ENCODE measurements at places on chromosomes 12 and 14.

- no peak for DNase-seq
These were observed 389.4 kb downstream of the ZFP36L1 start for GRCh38 chr14:68403191-68404145.

- no peak for DNase-seq
These were observed 343.5 kb downstream of the PCNX1 start for GRCh38 chr14:71250791-71251190.

DNA sequence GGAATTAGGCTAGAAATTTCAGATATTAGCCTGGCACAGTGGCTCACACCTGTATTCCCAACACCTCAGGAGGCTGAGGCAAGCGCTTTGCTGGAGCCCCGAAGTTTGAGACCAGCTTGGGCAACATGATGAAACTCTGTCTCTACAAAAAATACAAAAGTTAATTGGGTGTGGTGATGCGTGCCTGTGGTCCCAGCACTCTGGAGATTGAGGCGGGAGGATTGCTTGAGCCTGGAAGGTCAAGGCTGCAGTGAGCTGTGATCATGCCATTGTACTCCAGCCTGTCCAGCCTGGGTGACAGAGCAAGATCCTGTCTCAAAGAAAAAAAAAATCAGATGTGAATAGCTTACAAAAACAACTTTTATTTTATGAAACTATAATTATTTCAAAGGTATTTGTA, 15.1 kb downstream of the FRMD6 start:
- DNase-seq, result no peak

DNA sequence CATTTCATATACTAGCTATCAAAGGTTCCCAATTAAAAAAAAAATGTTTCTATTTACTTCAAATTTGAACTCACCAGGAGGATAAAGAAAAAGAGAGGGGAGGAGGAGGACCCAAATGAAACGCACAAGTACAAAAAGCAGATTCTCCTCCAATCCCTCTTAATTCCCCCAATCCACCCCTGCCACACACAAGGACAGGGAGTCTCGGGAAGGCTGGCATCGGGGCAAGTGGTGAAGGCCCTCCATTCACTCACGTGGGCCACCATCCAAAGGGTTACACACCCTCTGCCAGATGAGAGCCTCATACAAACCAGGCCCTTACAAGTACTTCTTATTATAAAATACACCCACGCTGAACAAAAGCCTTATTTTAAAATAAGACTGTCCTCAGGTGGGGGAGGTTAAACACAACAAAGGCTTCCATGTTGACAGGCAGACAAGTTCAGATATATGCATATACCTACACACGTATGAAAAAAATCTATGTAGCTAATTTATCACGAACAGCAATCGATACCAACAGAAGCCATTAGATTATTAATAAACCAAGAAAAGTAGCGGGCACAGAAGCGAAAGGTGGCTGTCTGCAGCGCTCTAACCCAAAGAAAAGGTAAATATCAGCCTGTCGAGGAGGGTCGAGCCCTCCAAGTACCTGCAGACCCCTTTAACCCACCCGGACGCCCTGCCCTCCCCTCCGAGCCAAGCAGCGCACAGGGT, 1.5 kb downstream of the ATP2B1 start:
- DNase-seq, result no peak

GRCh38 chr12:53045696-53046045, 4.2 kb upstream of the TNS2 start:
- peak; percentile 35 for DNase-seq

All from fibroblast of skin of scalp (primary cell).